ENCODE measurements at places on chromosomes 5 and 9. TPM values are rescaled to one million over a fixed set of nuclear protein-coding genes. Genes with fewer than 3 reads are reported as not detected.

DNA sequence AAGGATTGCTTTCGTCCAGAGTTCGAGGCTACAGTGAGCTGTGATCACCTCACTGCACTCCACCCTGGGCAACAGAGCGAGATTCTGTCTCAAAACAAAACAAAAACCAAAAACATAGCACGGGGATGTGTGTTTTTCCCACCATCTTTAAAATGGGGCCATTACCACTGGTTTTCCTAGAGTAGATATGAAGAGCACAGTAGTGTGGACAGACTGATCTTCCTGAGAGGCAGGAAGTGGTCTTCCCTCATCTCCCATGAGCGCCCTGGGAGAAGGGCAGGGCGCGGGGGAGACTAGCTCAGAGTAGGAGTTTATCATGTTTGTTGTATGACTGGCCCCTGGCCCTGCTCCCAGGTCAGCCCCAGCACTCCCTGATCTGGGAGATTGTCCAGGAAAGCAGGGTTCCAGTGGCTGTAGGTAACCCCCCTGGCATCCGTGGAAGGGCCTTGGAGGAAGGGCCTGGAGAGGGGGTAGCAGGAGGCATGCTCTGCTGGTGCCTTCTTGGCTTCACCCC, 2.3 kb downstream of the SUSD3 start:
- no peak for DNase-seq
- H3K4me3 ChIP-seq = no peak overlapping the region
- H3K27me3 ChIP-seq = no peaks in the 10 kb centered on the region
- H3K36me3 ChIP-seq = no peaks in the 10 kb centered on the region
- no peak overlapping the region for H3K27ac ChIP-seq

DNA sequence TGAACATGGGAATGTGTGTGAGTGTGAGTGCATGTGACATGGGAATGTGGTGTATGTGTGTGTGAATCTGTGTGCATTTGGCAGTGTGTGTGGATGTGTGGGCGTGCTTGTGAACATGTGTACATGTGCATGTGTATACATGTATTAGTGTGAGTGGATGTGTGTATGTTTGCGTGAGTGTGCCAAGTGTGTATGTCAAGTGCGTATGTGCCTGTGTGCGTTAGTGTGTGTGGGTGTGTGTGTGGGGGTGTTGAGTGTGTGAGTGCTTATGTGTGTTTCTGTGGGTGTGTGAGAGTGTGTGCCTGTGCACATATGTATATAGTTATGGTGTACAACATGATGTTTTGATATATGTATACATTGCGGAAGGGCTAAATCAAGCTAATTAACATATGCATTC, 244.3 kb downstream of the GADD45G start:
- H3K36me3 ChIP-seq = no peaks in the 10 kb centered on the region
- H3K4me3 ChIP-seq = no peak overlapping the region
- no peak overlapping the region for H3K27ac ChIP-seq

DNA sequence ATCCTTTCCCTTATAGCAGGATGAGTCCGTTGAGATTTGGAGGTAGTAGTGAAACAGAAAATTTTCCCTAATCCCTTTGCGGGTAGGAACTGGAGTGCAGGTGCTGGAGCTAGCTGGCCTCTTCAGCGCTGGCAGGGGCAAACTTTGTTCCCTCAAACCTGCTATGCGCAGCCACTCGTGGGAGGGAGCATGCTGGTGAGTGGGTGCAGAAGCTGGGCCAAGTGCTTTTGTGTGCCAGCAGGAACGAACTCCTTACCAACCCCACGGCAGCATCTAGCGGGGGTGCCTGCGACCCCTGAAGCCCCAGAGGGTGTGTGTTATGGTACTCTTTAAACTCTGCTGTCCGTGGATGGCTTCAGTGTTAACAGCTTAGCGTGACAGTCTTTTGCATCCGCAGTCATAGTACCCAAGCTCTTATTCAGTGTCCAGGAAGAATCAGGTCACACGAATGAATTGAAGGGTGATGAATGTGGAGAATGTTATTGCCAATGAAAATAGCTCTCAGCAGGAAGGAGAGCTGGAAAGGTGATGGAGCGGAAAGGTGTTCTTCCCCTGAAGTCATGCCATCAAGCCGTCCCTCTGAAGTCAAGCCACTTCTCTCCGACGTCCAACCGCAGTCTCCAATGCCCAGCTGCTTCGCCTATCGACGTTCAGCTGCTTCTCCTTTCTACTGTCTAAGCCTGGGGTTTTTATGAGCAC, 1445.1 kb upstream of the CDH9 start:
- no peak overlapping the region for H3K4me3 ChIP-seq
- no peaks in the 10 kb centered on the region for H3K4me1 ChIP-seq
- no peak overlapping the region for H3K27ac ChIP-seq
- H3K27me3 ChIP-seq = no peaks in the 10 kb centered on the region

GRCh38 chr5:45110399-45110798, 301.7 kb downstream of the MRPS30 start:
- H3K4me1 ChIP-seq = no peaks in the 10 kb centered on the region
- no peaks in the 10 kb centered on the region for H3K27me3 ChIP-seq
- no peak overlapping the region for H3K27ac ChIP-seq
- H3K4me3 ChIP-seq = no peak overlapping the region
- H3K36me3 ChIP-seq = no peaks in the 10 kb centered on the region

GRCh38 chr5:96692441-96692840, 30.3 kb downstream of the CAST start:
- H3K27me3 ChIP-seq = no peaks in the 10 kb centered on the region
- no peak for DNase-seq
- no peaks in the 10 kb centered on the region for H3K4me1 ChIP-seq
- H3K27ac ChIP-seq = no peak overlapping the region
- no peak overlapping the region for H3K4me3 ChIP-seq

- H3K4me3 ChIP-seq = no peak overlapping the region
- H3K27me3 ChIP-seq = no peaks in the 10 kb centered on the region
- DNase-seq = no peak
- no peaks in the 10 kb centered on the region for H3K4me1 ChIP-seq
- no peaks in the 10 kb centered on the region for H3K36me3 ChIP-seq
Measured at GRCh38 chr9:82761027-82761426, 301.9 kb downstream of the RASEF start.

DNA sequence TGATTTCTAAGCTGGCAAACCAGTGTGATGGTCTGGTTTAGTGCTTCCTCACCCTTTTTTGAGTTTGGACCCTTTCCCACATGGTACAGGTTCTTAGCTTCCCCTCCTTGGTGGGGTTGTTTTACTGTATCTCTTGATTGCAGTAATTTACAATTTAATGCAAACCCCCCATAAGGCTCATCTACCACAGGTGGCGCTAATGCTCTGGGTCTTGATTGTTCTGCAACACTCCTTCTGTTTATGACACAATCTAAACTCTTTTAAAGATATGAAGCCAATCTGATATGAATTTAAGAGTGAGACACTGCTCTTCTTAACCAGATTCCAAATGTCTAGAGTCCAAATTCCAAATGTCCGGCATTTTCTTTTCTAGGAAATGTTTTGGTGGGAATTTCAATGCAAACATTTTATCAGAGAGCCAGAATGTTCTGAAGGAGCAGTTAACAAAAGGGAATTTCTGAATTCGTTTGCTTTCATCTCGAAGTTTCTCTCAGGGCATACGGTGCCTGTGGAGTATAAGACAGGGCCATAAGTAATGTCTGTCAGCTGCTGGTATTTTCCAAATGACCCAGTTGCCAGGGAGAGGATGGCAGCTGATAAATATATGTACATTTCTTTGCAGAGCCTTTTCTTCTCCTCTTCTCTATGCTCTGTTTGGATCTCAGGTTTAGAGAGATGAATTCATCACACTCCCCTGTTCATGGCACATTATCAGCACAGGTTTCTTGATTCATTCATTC, 246.8 kb downstream of the ARHGAP26 start:
- H3K27ac ChIP-seq = no peak overlapping the region
- H3K27me3 ChIP-seq = no peaks in the 10 kb centered on the region
- no peak overlapping the region for H3K4me3 ChIP-seq

DNA sequence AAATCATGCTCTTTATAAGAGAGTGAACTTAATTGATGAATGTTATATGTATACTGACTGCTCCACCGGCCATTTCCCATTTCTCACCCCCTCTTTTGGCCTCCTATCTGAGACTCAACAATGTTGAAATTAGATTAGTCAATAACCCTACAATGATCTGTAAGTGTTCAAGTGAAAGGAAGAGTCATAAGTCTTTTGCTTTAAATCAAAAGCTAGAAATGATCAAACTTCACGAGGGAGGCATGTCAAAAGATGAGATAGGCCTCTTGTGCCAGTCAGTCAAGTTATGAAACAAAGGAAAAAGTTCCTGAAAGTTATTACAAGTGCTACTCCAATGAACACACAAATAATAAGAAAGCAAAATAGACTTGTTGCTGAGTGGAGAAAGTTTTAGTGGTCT, 83.1 kb downstream of the NLN start:
- H3K36me3 ChIP-seq = no peaks in the 10 kb centered on the region
- no peaks in the 10 kb centered on the region for H3K4me1 ChIP-seq
- H3K4me3 ChIP-seq = no peak overlapping the region
- no peak for DNase-seq

DNA sequence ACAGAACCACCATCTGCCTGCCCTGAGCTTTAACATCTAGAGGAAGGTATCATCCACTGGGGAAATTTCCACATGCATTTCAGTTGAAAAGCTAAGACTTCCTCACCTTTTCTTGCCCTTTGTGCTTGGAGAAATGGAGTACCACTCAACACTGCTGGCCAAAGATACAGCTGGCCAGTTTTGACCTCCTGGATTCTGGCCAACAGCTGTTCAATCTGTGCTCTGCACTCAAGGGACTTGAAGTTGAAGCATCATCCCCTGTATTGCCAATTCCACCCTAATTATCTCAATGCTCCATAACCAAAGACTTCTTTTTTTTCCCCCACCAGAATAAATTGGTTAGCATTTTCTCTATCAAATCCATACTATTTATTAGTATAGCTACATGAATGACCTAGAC, 70.4 kb upstream of the PRDM9 start:
- DNase-seq = no peak
- H3K27me3 ChIP-seq = no peaks in the 10 kb centered on the region
- H3K4me1 ChIP-seq = no peaks in the 10 kb centered on the region
- H3K36me3 ChIP-seq = no peaks in the 10 kb centered on the region

DNA sequence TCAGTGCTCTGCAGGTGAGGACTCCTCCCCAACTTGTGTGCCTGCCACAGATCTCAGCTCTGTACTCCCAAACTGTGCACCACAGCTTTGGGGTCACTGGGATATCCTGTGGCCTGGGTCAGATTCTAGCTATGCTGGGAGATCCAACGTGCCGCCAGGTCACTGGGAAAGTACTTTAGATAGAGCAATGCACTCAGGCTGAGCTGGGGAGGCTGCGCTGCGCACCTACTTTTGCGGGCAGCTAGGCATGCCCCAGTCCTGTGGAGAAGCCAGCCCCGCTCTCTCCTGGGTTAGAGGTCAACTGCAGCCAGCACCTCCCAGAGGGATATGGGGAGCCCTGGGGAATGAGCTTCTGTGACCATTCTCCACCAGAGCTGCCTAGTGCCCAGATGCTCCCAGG, 552.1 kb upstream of the CDH9 start:
- H3K4me3 ChIP-seq = no peak overlapping the region
- H3K27ac ChIP-seq = no peak overlapping the region
- no peaks in the 10 kb centered on the region for H3K36me3 ChIP-seq
- H3K27me3 ChIP-seq = no peaks in the 10 kb centered on the region

DNA sequence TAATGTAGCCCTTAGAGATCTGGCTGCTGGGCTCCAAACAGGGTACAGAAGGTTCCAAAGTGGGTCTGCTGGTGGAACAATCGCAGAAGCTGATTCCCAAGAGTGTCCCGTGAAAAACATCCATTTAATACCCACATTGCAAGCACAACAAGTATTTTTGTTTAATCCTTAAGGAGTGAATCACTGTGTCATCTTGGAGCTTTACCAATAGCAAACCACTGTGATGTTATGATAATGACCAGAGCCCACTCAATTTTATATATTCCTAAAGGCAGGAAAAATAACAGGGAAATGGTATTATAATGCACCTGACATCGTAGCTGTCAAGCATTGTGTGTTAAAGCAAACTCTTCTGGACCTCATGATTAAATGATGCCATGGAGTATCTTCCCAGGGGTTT, 291.9 kb downstream of the FBXL7 start:
- no peak overlapping the region for H3K4me3 ChIP-seq
- H3K27me3 ChIP-seq = no peaks in the 10 kb centered on the region
- no peak overlapping the region for H3K27ac ChIP-seq
- H3K4me1 ChIP-seq = no peaks in the 10 kb centered on the region

DNA sequence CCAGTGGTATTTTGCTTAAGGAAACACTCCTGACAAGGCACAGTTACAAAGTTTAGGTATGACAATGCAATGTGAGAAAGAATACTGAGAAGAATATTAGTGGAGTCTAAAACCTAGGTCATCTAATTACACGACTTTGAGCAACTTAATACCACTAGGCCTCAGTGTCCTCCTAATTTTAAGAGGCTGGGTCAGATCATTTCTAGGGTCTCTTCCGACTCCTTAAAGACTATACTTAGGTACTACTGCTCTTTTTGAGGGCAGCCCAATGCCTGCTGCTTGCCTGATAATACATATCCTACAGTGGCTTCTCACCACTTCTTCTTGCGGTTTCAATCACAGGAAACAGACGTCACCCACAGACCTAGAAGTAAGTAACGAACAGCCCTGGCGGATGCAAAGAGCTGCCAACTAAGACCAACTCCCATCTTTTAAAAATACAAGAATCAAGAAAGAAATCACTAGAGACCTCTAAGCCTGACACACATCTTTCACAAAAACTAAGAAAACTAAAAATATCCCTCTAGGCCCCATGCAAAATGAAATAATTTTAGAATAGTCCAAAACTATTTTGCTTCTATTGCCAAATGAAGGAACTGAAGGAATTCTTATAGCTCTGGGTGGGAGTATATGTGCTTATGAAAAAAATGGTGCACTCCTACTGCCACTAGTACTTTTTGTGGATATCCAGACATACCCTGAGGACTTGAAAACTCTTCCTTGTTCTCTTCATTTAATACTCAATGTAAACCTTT, 13.1 kb downstream of the DIAPH1 start:
- no peak overlapping the region for H3K4me3 ChIP-seq
- no peaks in the 10 kb centered on the region for H3K27me3 ChIP-seq
- no peaks in the 10 kb centered on the region for H3K36me3 ChIP-seq
- H3K4me1 ChIP-seq = peaks cover 57% of the 10 kb centered on the region
- H3K27ac ChIP-seq = no peak overlapping the region

- H3K27ac ChIP-seq = no peak overlapping the region
- peak; percentile 75 for DNase-seq
- H3K4me1 ChIP-seq = no peaks in the 10 kb centered on the region
- no peaks in the 10 kb centered on the region for H3K36me3 ChIP-seq
Measured at GRCh38 chr5:74903165-74903787, 37.1 kb upstream of the FAM169A start.

DNA sequence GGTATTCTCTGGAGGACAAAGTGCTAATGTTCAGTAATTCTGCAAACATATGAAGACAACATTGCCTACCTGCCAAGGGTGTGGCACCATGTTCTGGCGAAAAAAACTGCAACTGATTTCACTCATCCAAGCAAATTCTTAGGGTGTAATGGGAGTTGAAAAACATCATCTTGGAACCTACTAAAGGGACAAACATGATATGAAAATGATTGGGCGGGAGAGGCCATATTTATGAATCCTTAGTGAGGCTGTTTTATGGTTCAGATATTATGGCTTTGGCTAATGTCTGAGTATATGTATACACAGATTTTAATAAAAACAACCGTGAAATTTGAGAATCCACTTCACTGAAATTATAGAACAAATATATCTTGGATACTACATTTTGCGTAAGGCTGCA, 225.7 kb downstream of the ARL15 start:
- H3K4me1 ChIP-seq = no peaks in the 10 kb centered on the region
- DNase-seq = no peak
- H3K27ac ChIP-seq = no peak overlapping the region

SPATA31A1 gene
- not detected for total RNA-seq

GPX8 gene
- total RNA-seq = 6.7 TPM

SLC9A3 gene
- 2.0 TPM for total RNA-seq

TRAPPC13 gene
- 5.6 TPM for total RNA-seq

FIBCD1 gene
- 0.78 TPM for total RNA-seq

IFNA2 gene
- total RNA-seq = not detected

CCL27 gene
- total RNA-seq = not detected

ADAMTS13 gene
- total RNA-seq = 2.3 TPM

SQSTM1 gene
- total RNA-seq = 249 TPM

SLCO6A1 gene
- not detected for total RNA-seq

MZB1 gene
- 12.2 TPM for total RNA-seq

SH2D3C gene
- total RNA-seq = 4.2 TPM
